ENCODE measurements at places on chromosomes 4 and X.

DNA sequence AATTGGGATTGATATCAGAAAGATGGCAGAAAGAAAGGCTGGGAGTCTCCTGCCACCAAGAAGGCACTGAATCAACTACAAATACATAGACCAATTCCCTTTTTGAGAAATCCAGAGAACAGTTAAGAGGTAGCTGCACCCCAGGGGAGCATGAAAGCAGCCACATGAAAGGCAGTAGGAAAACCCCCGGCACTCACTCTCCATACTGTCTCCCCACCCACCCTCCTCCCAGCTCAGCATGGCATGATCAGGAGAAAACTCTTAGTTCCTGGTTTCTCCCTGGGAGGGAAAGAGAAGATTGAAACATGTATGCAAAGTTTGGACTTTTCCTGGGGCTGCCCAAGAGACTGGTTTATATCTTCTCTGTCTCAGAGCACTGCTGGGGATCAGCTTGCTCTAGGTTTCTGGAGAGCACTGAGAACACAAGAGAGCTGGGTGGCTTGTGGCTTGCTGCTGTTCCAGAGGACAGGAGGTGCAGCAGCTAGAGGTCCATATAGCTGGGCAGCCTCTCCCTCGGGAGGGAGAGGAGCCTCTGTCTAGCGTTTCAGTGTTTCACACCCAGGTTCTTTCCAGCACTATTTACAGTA, 305.7 kb downstream of the PDGFC start:
- DNase-seq: no peak

GRCh38 chr4:147049946-147050345, 104.3 kb upstream of the TTC29 start:
- no peak for DNase-seq

GRCh38 chrX:35700121-35700520, 98.0 kb upstream of the MAGEB16 start:
- DNase-seq: no peak

- DNase-seq: no peak
Measured at GRCh38 chr4:83738895-83739294, 203.0 kb downstream of the GPAT3 start.

GRCh38 chr4:55032179-55032578, 93.2 kb downstream of the KDR start:
- DNase-seq: no peak

- no peak for DNase-seq
Measured at GRCh38 chr4:184387351-184387750, 87.0 kb downstream of the IRF2 start.

GRCh38 chr4:42234817-42235216, 82.4 kb upstream of the BEND4 start:
- DNase-seq: no peak

DNA sequence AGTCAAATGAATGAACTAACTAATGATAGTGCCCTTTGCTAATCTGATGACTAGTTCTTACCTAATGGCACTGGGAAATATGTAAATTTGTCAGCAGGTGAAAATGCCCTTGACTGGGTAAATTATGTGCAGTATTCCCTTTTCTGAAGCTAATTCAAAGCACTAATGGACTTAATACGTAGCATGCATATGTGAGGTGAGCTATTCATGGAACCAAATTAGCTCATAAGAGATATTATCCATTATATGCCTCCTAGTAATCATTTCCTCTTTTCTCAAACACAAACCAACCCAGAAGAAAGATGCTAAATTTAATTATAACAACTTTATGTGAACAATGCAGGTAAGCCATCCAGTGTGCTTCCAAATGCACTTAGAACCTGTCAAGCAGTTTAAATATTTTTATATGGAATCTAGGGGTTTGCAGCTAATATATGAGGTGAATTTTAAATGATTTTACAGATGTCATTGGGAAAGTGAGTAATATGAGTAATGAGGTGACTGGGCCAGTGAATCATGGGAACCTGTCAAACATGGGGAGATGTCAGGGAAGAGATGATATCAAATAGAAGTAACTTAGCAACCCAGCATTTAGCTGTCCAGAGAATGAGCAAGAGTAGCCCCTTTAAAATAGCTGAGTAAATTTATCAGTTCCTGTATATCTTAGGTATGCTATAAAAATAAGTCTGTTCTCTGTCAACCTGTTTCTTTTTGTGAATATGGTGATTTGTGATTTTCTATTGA, 315.0 kb downstream of the AFF2 start:
- DNase-seq: no peak

- DNase-seq: no peak
Measured at GRCh38 chr4:52622564-52622963, 36.5 kb downstream of the USP46 start.

DNA sequence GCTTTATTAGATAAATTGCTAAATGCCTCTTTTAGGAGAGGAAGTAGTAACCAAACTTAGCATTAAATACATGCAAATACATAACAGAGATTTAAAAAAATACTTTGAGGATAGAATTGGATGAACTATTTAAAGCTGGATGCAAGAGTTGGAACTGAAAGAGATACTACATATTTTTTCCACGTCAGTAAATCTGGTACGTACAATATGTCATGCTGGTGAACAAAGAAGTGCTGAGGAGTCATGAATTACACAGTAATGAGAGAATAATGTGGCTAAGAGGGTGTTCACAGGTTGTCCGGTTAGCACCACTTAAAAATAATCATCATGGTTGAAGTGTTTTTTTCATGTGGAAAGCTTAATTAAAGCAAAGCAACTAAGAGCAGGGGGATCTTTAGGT, 184.1 kb upstream of the FRMPD4 start:
- DNase-seq: no peak

- DNase-seq: no peak
Measured at GRCh38 chr4:134691915-134692314, 490.3 kb upstream of the PABPC4L start.

- peak; percentile 49 for DNase-seq
Measured at GRCh38 chrX:107451731-107452130, 2.3 kb downstream of the FRMPD3 start.

DNA sequence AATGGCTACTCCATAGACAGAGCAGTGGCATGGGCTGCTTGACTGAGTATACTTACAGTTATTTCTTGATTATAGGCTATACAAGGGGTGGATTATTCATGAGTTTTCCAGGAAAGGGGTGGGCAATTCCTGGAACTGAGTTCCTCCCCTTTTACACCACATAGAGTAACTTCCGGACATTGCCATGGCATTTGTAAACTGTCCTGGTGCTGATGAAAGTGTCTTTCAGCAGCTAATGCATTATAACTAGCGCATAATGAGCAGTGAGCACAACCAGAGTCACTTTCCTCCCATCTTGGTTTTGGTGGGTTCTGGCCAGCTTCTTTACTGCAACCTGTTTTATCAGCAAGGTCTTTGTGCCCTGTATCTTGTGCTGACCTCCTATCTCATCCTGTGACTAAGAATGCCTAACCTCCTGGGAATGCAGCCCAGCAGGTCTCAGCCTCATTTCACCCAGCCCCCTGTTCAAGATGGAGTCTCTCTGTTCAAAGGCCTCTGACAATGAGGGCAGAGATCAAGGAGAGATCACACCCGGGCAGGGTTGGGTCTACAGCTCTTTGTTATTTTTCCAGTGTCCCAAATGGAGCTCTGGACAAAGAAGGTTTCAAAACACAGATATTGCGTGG, 468.4 kb upstream of the PRKX start:
- no peak for DNase-seq

- DNase-seq: peak; percentile 48
Measured at GRCh38 chrX:149286940-149287349, 218.2 kb downstream of the IDS start.

DNA sequence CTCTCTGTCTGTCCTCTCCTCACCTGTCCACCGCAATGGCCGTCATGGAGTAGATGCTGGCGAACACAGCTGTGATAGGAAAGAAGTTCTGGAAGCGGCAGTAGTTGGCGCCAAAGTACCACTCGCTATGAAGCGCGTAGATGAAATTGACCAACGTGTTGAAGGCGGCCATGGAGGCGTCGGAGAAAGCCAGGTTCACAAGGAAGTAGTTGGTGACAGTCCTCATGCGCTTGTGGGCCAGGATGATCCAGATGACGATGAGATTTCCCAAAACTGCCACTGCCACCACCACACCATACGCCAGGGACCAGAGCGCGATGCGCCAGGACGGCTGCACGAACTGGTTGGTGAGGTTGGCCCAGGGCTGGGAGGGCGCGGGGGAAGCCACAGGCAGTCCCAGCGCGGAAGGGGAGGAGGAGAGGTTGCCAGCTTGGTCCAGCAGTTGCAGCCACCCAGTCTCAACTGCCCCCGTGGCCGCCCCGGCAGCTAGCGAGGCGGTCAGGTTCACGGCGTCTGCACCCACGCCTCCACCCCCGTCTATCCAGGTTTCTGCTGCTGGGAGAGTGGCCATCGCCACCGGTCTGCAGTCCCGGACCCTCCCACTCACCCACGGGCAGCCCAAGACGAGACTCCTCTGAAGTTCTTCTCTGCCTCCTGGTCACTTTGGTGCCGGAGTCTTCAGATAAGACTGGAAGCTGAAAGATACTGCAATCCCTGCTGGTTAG, 518 bp downstream of the TACR3 start:
- DNase-seq: peak; percentile 57

GRCh38 chr4:134935320-134935719, 733.7 kb upstream of the PABPC4L start:
- DNase-seq: peak; percentile 46

- DNase-seq: no peak
Measured at GRCh38 chr4:62320612-62321011, 1120.5 kb downstream of the ADGRL3 start.

DNA sequence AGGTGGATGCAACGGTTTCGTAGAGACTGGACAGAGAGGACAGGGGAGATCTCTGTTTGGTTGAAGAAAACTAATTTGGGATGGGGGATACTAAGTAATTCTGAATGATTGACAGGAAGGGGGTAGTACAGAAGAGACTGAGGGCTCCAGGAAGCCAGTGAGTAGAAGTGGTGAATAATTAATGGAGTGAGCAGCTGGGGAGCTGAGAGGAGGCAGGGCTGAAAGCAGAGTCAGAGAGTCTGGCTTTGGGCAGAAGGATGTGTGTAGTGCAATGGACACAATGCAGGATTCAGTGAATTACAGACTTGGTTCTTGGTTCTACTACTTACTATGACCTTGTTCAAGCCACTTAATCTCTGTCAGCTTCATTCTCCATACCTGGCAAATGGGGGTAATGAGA, 161.7 kb downstream of the RBMX2 start:
- no peak for DNase-seq
